ENCODE measurements at places on chromosomes 16 and 17. TPM values are rescaled to one million over a fixed set of nuclear protein-coding genes. Genes with fewer than 3 reads are reported as not detected.

DNA sequence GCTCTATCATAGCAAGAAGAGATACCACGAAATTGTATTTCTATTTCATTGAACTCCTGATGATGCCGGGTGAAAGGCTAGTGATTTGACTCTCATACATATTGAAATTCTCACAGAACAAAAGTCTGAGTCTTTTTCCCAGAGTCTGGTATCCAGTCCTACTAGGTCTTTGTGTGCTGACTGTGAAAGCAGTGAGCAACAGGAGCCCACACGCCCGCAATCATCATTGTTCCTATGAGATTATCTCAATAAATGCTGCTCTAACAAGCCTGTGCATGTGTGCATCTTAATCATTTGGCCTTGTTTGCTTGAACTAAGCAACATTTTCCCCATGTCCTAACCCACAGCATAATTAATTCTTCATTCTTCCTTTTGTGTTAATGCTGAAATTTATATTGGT, 1466.0 kb downstream of the CDH11 start:
- DNase-seq: no peak

- no peak for DNase-seq
Measured at GRCh38 chr17:30341703-30342249, 7.9 kb upstream of the TMIGD1 start.

GRCh38 chr16:78742501-78743283, 643.2 kb downstream of the WWOX start:
- peak; percentile 43 for DNase-seq

DNA sequence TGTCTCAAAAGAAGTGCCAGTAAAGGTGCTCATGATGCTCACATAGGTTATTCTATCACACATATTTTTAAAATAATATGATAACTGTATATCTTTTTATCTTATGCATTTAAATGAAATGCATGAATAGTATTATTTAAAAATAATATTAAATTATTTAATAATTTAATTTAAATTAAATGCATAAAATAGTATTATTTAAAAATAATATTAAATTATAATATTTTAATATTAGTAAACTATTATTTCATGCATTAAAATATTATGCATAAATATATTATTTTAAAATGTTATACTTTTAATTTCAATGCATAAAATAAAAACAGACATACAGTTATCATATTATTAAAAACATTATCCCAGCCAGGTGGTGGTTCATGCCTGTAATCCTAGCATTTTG, 33.4 kb downstream of the TMC7 start:
- no peak for DNase-seq

- no peak for DNase-seq
Measured at GRCh38 chr16:23058576-23058975, 90.7 kb downstream of the USP31 start.

DNA sequence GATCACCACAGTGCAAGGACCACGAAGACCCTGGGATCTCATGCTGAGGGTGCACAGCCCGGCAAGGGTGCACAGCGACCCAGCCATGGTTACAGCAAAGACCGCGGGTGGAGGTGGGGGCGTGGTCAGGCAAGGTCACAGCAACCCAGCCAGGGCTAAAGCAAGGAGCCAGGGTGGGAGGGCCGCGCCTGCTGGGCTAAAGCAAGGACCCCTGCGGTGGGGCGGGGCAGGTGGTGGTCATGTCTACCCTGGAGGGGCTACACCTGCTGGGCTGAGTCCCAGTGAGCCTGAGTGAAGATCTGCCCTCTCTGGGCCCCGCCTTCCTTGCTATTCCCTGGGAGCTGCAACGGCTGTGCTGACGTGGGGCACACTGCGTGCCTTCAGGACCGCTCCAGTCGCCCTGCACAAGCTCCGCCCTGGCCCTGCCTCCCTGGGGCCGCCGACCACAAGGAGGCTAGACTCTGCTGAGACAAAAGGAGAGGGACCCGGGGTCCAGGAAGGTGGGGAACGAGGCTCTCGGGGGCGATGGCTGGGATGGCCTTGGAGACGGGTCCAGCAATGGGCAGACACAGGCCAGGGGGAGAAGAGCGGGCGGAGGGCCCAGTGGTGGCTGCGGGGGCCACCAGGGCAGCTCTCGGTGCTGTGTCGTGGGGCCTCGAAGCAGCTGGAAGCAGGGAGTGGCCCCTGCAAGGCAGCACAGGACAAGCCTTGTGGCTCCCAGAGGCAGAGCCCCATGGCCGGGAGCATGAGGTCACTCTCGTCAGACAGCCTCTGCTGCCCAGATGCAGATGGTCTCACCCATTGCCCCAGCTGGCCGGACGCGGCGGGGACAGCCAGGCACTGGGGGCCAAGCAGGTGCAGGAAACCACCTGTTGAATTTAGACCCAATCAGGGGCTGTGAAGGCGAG, 52.8 kb downstream of the CBFA2T3 start:
- no peak for DNase-seq

- no peak for DNase-seq
Measured at GRCh38 chr16:86077243-86077940, 178.4 kb downstream of the IRF8 start.

GRCh38 chr16:24541233-24541933, 2.0 kb downstream of the RBBP6 start:
- DNase-seq: no peak

DNA sequence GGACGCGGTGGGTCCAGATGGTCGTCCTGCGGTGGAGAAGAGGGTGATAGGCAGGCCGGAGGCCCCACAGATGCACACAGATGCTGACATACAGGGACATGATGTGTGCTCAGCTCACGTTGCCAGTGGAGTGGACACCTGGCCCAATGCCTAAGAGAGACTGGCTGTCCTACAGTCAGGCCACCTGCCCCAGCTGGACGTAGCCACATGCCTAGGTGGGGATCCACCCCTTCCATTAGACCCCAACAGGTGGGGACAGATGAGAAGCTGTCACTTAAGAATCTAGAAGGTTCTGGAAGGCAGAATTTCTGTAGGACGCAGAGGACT, 117.6 kb upstream of the ZNF750 start:
- no peak for DNase-seq

DNA sequence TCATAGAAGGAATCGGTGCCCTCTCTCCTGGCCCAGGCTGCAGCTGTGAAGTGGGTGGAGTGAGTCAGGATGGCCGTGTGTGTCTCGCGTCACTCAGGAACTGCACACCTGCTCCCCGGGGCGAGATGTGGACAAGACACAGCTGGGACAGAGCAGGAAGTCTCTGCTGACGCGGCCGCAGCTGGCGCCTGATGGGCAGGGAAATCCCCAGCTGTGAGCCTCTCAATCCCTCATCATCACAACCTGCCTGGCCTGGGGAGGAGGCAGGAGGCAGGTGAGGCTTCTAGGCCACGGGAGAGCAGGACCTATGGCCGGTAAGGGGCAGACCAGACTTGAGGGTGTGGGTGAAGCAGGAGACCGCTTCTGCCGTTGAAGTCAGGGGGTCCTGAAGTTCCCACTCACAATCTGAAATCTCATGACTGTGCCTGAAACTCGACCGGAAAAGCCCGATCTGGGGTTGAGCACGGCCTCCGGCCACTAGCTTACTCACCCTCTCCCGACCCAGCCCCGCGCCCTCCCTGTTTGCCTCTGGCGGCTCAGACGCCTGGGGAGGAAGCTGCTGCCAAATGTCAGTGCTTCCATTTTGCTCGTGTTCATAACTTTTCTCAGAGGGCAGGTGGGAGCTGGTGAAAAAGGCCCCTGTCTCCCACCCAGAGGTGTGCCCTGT, 1.1 kb upstream of the TRPV3 start:
- peak; percentile 32 for DNase-seq

KRTAP1-1 gene
- not detected for total RNA-seq

- DNase-seq: peak; percentile 30
Measured at GRCh38 chr17:75031972-75032719, 14.6 kb downstream of the ATP5PD start.

DNA sequence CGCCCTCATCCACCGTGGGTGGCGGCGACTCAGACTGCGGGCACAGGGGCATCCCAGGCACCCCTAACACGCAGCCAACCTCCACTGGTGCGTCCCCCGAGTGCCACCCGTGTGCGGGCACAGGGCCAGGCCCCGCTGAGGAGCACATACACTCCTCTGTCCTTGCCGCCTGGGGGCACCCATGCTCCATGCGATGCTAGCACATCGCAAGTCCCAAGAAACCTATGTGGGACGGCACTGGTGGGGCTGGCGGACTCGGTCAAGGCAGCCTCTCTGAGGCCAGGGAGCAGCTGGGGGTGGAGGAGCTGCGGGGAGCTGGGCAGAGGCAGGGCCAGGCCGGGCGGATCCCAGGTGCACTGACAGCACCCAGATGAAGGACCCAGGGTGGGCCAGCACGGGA, 4.0 kb downstream of the ZNF598 start:
- no peak for DNase-seq

CMTM1 gene
- total RNA-seq: 3.3 TPM

NACA2 gene
- total RNA-seq: not detected

All from T-helper 17 cell (primary cell).